ENCODE measurements at places on chromosomes 4 and X.

DNA sequence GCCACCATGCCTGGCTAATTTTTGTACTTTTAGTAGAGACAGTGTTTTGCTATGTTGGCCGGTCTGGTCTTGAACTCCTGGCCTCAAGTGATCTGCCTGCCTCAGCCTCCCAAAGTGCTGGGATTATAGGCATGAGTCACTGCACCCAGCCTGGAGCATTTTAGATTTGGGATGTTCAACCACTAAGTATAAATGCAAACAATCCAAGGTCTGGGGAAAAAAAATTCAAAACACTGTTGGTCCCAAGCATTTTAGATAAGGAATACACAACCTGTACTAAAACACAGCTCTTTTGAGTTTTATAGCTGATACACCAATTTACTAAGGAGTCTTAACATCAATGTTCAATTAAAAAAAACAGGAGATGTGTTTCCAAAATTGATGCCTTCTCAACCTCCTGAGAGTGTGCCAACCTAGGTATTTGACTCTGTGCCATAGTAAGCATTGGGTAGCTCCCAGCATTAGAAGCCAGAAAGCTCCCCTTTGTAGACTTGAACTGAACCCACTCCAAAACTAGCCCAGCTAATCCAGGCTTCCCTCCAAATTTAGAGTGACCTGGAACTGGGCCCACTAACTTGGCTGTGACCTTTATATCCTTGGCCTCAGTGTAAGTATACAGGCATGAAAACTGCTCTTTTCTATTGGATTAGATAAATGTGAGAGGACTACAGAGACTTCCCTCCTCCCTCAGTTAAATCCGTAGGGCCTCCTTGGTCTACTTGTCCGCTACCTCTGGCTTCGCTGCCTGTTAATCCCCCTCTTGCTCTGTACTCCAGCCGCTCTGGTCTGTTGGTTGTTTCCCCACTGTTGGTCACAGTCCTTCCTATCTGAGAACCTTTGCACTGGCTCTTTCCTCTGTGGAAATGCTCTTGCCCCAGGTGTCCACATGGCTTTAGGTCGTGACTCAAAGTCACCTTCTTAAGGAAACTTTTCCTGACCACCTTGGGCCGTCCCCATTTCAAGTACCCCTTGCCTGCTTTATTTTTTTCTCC, 77.6 kb downstream of the CCKAR start:
- peak; percentile 66 for DNase-seq

DNA sequence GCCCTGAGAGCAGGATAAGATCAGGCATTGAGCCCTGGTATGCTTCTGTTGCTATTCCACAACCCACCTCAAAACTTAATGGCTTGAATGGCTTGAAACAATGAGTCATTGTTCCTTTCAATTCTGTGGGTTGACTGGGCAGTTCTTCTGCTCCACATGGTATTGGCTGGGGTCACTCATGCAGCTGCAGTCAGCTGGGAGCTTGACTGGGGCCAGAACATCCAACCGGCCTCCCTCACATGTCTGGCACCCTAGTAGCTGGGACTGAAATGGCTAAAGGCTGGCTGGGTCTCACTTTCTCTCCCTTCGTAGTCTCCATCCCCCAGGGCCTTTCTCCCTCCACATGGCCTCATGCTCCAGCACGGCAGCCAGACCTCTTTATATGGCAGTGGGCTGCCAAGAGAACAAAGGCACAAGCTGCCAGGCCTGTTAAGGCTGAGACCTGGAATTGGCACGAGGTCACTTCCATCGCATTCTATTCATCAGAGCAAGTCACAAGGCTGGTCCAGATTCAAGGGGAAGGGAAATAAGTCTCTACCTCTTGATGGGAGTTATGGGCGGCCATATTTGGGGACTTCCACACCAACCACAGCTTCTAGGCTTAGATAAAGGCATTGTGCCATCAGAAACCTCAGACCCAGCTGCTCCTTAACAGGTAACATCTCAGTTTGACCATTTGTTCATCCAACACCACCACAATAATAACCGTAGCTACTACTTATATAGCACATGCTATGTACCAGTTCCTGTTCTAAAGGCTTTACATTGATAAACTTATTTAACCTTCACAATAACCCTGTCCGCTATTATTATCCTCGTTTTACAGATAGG, 159.7 kb upstream of the ATP6AP2 start:
- DNase-seq: no peak

- DNase-seq: no peak
These were observed 14.5 kb downstream of the FAM184B start for GRCh38 chr4:17766826-17767458.

- no peak for DNase-seq
These were observed 188.5 kb upstream of the FTHL17 start for GRCh38 chrX:31260351-31260750.

DNA sequence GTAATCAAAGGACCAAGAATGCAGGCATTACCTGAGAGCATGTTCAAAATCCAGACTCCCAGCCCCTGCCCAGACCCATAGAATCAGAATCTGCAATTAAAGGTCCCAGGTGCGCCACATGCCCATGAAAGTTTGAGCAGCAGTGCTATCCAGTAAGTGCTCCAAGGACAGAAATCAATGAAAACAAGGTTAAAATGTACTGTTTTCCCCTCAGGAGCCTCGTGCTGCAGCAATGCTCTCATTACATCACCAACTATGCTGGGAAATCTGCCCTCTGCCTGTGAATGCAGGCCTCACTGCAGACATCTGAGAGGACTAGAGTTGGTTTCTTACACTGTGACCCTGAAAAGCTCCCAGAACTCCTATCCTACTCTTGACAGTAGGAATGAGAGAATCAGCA, 21.1 kb downstream of the ANXA5 start:
- peak; percentile 29 for DNase-seq

DNA sequence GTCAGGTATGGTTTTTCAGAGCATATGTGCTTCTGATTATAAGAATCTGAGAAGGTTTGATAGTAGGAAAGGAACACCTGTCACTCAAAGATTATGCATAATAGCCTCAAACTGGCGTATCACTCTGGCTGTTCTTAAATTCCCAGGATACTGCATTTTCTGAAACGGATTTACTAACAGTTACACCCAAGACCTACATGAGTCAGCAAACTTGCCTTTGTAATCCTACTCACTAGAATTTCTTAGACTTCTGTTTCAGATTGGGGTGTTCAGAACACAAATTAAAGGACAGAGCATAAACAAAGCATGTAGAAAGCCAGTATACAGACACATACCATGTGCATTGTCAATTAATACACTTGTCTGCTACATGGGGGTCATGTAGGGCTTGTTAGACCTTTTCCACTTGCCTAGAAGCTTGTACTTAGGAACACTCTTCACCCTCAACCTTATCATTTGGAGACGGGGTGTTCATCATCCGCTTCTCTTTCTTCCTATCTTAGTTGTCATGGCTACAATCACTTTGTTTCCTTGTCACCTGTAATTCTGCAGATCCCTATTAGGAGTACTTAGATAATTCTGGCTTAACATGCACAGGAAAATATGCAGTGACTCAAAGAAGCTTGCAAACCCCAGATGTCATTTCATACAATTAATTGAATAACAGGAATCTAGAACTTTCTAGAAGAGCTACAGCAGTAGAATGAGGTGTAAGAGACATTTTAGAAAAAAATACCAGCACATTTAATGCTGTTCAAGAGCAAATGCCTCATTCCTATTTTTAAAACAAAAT, 593.0 kb upstream of the TENM3 start:
- DNase-seq: no peak

- DNase-seq: no peak
These were observed 85.0 kb upstream of the WDR1 start for GRCh38 chr4:10201381-10202223.

DNA sequence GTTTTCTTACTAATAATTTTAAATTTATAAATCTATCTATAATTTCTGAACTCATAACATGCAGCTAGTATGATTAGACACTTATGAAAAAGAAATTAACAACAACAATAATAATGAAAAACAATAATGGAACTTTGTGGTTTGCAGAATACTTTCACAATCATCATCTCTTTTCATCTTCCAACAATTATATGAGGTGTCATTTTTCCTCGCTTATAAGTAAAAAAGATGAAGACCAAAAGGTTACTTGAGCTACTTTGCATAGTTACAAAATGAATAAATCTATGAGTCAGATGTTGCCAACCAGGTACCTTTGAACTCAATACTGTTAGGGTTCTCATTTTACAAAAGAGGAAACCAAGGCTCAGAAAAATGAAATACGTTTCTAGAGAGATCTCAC, 98.5 kb upstream of the ELOVL6 start:
- no peak for DNase-seq

GRCh38 chr4:108586778-108587177, 33.6 kb upstream of the RPL34 start:
- no peak for DNase-seq

DNA sequence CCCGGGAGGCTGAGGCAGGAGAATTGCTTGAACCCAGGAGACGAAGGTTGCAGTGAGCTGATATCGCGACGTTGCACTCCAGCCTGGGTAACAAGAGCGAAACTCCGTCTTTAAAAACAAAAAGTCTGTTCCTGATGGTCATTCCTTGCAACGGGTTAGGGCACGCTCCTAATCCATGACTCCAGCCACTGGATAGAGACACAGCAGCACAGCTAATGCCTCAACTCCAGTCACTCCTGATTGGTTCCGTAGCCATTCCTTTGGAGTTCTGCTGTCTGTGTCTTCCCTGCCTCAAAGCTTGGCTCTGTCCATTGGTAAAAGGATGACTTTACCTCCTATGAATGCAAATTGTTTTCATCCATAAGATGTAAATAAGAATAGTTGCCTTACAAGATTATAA, 44.3 kb upstream of the FAM9A start:
- no peak for DNase-seq
